ENCODE measurements at places on chromosomes 4 and X. TPM values are rescaled to one million over a fixed set of nuclear protein-coding genes. Genes with fewer than 3 reads are reported as not detected.
A peak's percentile ranks its signal among the peaks of the same experiment; 100 is the strongest.

Gene PASD1
- polyA plus RNA-seq, result not detected

Gene NPFFR2
- polyA plus RNA-seq, result not detected

- DNase-seq, result no peak
Observed at GRCh38 chr4:141465171-141465570, 171.2 kb upstream of the IL15 start.

Gene FATE1
- polyA plus RNA-seq, result not detected

- DNase-seq, result no peak
Observed at GRCh38 chr4:107718351-107718965, 1.6 kb downstream of the PAPSS1 start.

GRCh38 chrX:4710618-4711433, 997.4 kb upstream of the PRKX start:
- DNase-seq, result no peak

DNA sequence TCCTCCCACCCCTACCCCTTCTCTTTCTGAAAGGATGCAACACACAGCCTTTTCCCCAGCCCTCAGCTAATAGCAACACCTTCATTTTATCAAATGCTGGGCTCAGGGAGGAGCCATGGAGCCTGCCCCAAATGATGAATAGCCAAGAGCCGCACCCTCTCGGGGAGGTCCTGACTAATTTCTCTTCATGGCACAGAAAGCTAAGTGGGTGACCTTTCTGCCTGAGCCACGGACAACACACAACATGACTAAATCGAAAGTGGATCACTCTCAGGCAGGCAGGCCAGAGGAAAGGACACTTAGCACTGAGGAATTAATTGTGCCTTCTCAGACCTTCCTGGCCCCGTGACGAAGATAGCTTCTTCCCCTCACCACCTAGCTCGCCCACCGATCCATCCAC, 165.1 kb upstream of the RAI2 start:
- no peak for DNase-seq

- no peak for DNase-seq
Observed at GRCh38 chrX:9310616-9311015, 154.2 kb upstream of the TBL1X start.

DNA sequence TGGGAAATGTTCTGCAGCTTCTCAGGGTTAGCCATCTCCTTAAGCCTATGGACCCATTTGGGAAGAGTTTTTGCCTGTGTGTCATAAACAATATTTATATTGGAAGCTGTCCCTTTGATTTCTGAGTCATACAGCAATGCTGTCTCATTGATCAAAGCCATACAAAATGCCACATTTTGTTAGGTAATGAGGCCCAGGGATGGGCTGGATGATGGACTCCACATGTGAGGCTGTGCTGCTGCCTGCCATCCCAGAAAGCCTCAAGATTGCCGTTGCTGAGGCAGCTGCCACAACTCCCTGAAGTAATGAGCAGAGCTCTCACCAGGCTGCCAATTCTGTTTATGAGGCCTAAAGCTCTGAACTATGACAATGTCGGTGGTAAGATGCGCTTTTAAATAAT, 12.2 kb upstream of the GJB1 start:
- DNase-seq, result no peak

GRCh38 chr4:32661229-32661628, 1941.1 kb downstream of the PCDH7 start:
- DNase-seq, result no peak

GRCh38 chr4:91471280-91471679, 832.5 kb upstream of the GRID2 start:
- no peak for DNase-seq

Gene SHISA3
- 0.78 TPM for polyA plus RNA-seq

DNA sequence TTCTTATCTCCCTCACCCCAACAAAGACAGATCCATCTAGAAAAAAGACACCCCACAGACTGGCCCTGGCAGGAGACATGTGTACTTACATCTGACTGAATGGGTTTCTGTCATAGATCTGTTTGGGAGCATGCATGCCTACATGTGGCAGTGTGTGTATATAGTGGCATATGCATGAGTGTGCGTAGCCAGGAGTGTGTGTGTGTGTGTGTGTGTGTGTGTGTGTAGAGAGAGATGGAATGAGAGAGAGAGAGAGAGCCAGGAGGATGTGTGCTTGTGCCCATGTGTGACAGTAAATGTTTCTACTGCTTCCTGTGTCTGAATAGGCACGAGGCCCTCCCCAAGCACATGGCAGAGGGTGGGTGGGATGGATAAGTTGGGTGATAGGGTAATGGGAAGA, 37.1 kb downstream of the EFNB1 start:
- DNase-seq, result no peak

Gene CA5B
- 4.5 TPM for polyA plus RNA-seq

GRCh38 chr4:15479913-15480185, 10.2 kb downstream of the CC2D2A start:
- DNase-seq, result peak; percentile 52

- no peak for DNase-seq
Observed at GRCh38 chr4:34973650-34974312, 1270.5 kb downstream of the ARAP2 start.

DNA sequence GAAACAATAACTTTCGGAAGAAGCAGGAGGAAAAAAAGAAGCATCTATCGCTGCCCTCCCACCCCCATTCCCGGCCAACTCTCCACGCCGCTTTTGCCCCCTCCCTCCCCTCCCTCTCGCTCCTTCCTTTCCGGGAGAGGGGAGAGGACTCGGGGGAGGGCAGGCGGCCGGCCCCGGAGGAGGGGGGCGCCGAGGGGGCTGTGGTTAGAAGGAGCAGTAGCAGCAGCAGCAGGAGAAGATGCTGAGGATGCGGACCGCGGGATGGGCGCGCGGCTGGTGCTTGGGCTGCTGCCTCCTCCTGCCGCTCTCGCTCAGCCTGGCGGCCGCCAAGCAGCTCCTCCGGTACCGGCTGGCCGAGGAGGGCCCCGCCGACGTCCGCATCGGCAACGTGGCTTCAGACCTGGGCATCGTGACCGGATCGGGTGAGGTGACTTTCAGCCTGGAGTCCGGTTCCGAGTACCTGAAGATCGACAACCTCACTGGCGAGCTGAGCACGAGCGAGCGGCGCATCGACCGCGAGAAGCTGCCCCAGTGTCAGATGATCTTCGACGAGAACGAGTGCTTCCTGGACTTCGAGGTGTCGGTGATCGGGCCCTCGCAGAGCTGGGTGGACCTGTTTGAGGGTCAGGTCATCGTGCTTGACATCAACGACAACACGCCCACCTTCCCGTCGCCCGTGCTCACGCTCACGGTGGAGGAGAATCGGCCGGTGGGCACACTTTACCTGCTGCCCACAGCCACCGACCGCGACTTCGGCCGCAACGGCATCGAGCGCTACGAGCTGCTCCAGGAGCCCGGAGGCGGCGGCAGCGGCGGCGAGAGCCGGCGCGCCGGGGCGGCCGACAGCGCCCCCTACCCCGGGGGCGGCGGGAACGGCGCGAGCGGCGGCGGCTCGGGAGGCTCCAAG, 1.3 kb downstream of the PCDH7 start:
- no peak for DNase-seq

- DNase-seq, result no peak
Observed at GRCh38 chr4:42482516-42483327, 85.4 kb downstream of the SHISA3 start.

DNA sequence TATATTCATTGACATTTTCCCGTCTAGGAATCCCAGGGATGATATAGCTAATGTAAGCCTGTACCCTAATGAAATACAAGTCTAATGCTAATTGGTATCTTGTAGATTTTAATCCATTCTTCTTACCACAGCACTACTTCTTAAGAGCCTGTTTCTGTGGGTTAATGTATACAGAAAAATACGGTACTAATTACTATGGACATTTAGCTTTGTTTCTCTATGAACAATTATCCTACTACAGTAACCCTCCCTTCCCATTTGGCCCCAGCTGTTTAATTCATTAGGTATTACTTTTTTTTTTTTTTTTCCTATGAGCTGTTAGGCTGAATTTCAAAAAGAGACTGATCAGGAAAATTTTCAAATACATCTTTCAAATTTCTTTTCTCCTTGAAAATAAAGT, 245.1 kb upstream of the SLC7A11 start:
- DNase-seq, result no peak

GRCh38 chrX:77894921-77895886, at the start of gene MAGT1:
Gene MAGT1, minus strand, starts transcription at chrX:77895435. Its CDS starts 25 bp downstream, at chrX:77895410.
- DNase-seq, result peak; percentile 89

DNA sequence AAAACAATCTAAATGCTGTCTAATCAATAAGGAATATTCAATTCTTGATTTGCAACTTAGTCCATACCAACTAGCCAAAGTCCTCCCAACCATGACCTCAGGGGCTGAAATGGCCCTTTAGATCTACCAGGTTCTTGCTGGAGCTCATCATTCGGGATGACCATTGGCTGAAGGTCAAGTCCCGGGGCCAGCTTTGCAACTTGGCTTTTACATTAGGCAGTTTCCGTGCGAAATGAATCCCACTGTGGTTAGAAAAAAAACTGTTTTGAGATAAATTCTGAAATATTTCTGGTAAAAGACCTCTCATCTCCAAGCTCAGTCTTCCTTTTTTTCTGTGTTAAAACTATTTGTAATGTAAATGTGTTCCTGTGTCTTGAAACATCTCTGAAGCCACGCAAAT, 178.6 kb downstream of the TENM3 start:
- DNase-seq, result no peak

GRCh38 chr4:15237648-15238230, 190.1 kb upstream of the C1QTNF7 start:
- DNase-seq, result no peak

GRCh38 chrX:11540532-11541377, 125.0 kb downstream of the ARHGAP6 start:
- no peak for DNase-seq

Gene LDOC1
- polyA plus RNA-seq, result 13.8 TPM

DNA sequence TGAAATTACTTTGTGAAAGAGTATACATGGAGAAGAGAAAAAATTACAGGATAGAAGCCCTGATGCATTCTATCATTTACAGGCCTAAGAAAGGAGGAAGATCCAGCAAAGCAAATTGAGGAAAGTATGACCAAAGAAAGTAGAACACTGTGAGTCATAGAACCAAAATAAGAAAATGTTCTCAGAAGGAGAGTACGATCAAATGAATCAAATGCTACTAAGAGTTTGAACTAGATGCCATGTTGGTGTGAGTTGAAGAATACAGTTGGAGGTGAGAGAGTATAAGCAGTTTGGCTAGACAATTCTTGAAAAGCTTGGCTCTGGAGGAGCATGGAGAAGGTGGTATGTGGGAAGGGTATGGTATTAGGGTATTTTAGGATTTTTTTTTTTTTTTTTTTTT, 161.8 kb downstream of the RPA4 start:
- no peak for DNase-seq

- DNase-seq, result no peak
Observed at GRCh38 chrX:22406201-22406737, 133.6 kb downstream of the CBLL2 start.

Gene PDHA2
- not detected for polyA plus RNA-seq

DNA sequence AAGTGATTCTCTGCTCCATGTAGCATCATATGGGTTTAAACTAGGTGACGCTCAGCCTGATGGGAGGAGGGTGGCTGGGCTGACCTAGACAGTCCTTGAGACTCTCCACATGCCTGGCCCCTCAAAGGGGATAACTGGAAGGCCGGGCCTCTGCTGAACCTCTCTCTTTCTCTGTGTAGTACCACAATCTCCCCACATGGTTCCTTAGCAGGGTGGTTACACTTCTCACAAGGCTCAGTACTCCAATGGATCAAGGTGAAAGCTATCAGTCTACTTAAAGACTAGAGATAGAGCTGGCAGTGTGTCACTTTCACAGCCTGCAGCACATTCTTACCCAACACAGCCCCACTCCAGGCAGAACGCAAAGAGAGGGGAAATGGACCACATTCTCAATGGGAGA, 80.4 kb downstream of the LDB2 start:
- no peak for DNase-seq

- no peak for DNase-seq
Observed at GRCh38 chr4:149077181-149077580, 635.0 kb upstream of the NR3C2 start.

Gene FMR1NB
- polyA plus RNA-seq, result not detected

- no peak for DNase-seq
Observed at GRCh38 chrX:5644776-5645175, 583.9 kb downstream of the NLGN4X start.

DNA sequence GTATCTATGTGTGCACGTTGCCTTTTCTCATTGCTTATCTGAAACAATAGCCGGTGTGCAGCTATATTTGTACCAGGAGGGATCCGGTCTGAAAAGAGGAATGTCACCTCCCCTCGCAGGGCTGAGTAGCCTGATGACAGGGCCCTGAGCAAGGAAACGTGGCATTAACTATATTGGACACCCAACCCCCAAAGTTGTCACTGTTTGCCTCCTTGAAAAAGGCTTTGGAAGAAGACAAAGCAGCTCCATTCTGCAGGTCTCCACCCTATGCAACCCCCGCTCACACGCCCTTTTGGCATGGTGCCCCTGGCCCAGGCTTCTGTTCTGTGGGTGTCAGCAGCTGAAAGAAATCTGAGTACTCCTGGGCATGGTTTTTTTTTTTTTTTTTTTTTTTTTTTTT, 8.2 kb downstream of the PRRG3 start:
- DNase-seq, result no peak

DNA sequence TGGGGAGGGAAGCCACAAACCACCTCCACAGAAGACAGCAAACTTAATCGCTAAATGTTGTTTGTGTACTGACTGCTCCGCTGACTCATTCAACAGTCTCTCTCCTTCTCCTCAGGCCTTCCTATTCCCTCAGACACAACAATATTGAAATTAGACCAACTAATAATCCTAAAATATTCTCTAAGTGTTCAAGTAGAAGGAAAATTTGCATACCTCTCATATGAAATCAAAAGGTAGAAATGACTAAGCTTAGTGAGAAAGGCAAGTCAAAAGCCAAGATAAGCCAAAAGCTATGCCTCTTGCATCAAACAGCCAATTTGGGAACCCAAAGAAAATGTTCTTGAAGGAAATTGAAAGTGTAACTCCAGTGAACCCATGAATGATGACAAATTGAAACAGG, 75.7 kb upstream of the ARHGAP24 start:
- no peak for DNase-seq

DNA sequence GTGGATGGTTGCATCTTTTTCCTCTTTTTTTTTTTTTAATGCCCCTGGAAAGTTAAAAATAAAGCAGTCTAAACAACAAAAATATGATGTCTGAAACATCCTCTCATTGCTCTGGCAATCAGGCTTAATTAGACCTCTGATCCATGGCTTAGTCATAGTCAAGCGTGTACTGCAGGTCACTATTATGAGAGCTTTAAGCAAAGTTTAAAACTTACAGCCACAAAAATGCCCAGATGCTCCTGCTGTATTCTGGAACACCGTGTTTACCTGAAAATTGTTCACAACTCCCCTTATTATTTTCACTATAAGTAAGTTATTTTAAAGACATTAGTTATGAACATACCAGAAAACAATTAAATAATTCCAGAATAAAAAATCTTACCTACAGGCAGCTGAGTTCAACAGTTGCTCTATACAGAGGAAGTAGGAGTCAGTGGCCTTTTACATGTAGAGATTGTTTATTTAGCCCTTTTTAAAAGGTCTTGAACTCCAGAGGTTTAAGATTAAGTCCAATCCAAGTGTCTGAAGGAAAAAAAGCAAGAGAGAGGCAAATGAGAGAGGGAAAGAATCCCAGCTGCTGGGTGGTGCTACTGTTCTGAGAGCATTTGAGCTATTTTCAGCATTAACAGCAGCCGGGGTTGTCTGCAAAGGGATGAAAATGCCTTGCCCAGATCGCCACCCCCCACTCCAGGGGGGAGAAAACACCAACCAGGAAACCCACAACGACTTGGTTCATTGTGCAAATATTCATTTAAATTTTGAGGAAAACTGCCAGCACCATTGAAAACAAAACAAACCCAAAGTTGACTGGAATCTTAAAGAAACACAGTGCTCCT, 36.9 kb downstream of the SORBS2 start:
- peak; percentile 23 for DNase-seq

Data from AG04450 (cell line).